ENCODE measurements at places on chromosomes 16 and 17.

DNA sequence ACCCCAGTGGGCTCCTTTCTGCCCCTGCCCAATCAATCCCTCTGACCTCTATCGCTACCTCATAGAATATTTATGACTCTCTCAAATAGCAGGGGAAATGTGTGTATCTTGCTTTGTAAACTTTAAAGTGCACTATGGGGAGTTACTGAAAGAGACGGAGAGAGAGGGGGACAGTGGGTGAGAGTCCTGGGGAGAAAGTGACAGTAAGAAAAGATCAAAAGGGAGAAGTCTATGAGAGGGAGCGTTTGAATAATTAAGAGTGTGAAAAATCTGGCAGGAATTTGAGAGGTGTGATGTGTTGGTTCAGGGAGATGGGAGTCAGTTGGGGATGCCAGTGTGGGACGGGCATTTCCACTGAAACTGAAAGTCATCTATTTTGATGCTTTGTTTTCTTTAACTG is 32.6 kb downstream of the USP43 start:
- no peak for DNase-seq

DNA sequence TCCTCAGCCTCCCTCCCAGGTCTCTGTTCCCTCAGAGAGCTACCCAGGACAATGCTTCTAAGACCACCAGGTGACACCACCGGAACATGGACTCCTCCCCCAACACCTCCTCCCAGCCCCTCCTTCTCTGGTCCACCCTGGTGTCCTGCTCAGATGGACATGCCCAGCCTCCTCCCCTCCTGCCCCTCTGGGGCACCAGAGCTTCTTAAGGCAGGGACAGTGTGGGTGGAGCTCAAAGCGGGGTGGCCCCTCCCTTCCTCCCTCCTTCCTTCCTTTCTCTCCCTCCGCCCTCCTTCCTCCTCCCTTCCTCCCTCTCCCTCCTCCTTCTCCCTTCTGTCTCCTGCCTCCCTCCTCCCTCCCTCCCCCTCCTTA is 22.7 kb downstream of the TRPV3 start:
- DNase-seq, result no peak

GRCh38 chr16:65831903-65832666 is 534.4 kb upstream of the CDH5 start:
- DNase-seq, result no peak

- DNase-seq, result no peak
Observed at GRCh38 chr16:9112844-9113186, 21.4 kb downstream of the HAPSTR1 start.

DNA sequence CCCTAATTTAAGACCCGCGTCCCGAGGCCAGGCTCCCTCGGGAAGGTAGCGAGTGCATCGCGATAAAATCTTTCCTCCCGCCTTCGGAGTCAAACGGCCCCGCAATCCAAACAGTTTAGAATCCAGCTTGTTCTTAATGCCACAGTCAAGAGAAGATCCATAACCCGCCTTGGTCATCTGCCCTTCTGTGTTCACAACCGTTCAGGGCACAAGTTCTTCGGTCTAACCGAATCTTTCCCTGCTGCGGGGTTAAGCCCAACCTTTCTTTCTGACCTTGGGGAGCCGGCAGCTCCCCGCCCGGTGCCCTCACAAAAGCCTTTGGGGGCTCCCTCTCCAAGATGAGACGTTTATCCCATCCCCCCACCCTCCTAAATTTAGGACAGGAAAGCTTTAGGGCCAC is 30.3 kb downstream of the CPSF4L start:
- DNase-seq, result no peak

DNA sequence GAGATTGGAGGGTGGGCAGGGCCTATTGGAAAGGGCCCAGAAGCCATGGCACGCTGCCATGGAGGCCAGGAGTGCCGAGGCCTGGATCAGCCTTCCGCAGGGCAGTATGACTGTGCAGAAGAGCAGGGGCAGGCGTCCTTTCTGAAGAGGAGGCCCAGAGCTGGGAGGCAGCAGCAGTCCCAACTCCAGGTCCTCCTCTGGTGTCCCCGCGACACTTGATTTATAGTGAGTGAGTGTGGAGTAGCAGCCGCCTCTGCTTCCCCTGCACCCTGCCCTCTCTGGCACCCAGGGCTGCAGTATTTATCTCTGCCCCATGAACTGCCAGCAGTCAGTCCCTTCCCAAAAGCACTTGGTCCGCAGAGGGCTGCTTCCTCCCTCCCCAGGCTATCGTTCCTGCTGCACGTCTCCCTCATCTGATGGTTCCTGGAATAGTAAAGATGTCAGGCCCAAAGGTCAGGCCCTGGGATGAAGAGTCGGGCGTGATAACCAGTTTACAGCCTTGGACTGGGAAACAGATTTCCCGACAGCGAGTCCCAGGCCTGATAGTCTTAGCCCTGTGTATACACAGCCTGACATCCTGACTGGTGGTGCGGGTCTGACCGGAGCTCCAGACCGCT is 32.9 kb downstream of the PGS1 start:
- DNase-seq, result no peak

DNA sequence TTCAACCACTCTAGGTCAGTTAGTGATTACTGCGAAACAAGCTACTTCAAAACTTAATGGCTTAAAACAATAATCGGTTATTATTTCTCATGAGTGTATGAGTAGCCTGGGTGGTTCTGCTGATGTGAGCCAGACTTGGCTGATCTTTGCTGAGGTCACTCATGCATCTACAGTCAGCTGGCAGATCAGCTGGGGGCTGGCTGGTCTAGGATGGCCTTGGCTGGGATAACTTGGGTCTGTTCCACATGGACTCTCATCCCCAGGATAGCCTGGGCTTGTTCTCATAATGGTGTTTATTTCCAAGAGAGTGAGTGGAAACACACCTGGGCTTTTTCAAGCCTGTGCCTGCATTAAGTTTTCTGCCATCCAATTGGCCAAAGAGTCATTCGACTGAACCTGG is 13.0 kb downstream of the CCDC182 start:
- DNase-seq, result no peak

GRCh38 chr16:311725-312124 is 28.8 kb downstream of the PDIA2 start:
- no peak for DNase-seq

DNA sequence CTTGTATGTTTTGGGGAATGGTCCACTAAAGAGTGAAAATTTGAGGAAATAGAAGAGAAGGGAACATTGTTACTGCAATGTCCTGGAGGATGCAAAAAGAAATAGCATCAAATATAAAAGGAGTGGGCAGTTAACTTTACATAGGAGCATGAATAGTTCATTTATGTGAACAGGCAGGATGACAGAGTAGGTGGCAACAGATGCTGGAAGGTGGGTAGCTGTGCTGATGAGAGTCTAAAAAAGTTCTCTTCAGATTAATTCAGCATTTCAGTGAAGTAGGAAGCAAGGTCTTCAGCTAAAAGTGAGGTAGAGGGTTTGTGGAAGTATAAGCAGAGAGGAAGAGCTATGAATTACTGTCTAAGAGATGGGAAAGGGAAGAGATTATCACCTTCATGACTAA is 276.5 kb downstream of the KIF2B start:
- no peak for DNase-seq

DNA sequence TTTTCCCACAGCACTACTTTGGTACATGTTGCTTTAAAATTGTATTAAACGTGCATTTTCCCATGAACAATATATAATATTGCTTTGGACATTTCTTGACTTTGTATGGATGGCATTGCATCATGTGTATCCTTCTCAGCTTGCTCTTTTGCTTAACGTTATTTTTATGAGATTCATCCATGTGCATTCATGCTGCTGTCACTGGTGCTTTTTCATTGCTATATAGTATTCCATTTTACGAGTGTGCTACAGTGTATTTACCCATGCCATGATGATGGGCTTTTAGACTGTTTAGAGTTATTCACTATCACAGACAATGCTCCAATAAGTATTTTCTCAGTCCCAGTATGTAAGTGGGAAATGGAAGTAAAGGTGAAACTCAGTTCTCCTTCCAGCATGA is 195.2 kb upstream of the COX10 start:
- no peak for DNase-seq

- no peak for DNase-seq
Observed at GRCh38 chr17:66425756-66426396, 123.5 kb downstream of the PRKCA start.

DNA sequence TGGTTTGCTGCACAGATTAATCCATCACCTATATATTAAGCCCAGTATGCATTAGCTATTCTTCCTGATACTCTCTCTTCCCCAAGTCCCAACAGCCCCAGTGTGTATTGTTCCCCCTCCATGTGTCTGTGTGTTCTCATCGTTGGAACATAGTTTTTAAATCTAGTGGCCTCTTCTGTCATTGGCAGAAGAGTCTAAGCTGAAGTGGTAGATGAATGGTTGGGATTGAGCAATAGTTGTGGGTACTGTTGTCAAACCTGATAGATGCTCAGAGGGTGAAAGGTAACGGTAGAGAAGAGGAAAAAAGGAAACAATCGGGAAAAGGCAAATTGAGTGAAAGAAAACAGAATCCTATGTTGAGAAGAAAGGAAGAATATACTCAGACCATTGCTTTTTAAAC is 29.9 kb downstream of the MAP3K3 start:
- DNase-seq, result no peak

DNA sequence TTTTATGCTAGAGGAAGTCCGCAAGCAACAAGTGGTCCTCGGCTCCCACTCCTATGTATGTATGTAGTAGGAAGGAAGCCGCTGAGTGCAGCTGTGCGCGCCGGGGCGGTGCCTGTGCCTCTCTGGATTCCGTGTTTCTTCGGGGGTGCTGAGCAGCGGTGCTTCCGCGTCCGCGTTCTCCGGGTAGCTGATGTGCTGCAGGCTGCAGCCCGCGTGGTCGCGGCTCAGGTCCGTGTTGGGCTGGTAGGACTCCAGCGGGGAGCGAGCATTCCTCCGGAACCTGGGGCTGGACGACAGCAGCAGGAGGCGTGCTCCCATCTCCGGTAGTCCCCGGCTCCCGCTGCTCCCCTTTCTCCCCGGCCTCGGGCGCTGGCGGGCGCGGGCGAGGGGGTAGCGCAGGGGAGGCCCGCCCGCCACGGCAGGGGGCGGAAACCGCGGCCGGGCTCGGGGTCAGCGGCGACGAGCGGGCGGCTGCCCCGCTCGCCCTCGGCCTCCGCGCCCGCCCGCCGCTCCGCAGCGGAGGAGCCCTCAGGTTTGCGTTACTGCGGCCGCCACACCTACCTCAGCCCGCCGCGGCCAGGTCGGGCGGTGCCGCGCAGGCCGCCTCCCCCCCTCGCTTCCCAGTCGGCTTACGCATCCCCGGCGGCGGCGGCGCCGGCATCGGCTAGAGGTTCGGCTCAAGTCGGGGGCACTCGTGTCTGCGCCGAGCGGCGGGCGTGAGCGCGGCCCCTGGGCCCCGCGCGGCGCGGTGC is 487 bp downstream of the C17orf67 start:
- peak; percentile 74 for DNase-seq

- DNase-seq, result no peak
Observed at GRCh38 chr17:16971458-16972338, at the start of gene TNFRSF13B. Gene TNFRSF13B, minus strand, starts transcription at chr17:16972118. Its CDS starts 43 bp downstream, at chr17:16972075.

GRCh38 chr16:70779361-70779760 is 21.6 kb downstream of the VAC14 start:
- DNase-seq, result no peak

DNA sequence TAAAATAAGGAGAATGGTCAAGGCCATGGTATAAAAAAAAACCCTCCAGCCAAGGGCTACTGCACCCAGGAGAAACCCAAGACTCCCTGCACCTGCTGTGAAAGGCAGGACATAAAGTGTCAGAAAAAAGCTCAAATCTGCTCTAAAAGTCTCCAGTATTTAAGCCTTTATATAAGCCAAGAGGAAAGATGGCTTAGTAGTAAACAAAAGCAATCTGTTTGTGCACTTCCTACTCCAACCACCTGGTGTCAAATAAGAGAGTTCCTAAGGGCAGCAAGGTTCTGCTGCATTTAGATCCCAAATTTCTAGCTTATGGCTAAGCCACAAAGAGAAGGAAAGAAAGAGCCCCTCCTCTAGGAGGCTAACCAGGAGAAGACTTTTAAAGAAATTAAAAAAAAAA is 20.6 kb downstream of the ACSM1 start:
- no peak for DNase-seq

GRCh38 chr17:2485543-2485942 is 26.1 kb downstream of the METTL16 start:
- DNase-seq, result no peak

GRCh38 chr16:83046664-83047063 is 419.9 kb downstream of the CDH13 start:
- DNase-seq, result no peak

DNA sequence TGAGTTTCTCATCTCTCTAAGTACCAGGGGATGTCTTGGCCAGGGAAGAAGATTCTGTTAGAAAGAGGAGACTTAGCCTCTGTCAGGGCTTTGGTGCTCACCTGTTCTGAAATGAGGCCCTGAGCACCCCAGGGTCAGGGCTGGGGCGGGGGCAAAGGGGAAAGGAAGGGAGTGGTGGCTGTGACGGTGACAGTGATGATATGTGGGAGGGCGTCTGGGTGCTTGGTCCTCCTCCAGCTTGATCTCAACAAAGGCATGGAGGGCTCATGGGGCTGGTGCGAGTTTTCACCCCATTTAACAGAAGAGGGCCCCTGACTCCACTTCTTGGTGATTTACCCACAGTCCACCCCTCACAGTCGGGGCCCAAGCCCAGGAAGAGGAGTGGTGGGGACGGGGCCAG is 15.1 kb downstream of the SOX8 start:
- no peak for DNase-seq

DNA sequence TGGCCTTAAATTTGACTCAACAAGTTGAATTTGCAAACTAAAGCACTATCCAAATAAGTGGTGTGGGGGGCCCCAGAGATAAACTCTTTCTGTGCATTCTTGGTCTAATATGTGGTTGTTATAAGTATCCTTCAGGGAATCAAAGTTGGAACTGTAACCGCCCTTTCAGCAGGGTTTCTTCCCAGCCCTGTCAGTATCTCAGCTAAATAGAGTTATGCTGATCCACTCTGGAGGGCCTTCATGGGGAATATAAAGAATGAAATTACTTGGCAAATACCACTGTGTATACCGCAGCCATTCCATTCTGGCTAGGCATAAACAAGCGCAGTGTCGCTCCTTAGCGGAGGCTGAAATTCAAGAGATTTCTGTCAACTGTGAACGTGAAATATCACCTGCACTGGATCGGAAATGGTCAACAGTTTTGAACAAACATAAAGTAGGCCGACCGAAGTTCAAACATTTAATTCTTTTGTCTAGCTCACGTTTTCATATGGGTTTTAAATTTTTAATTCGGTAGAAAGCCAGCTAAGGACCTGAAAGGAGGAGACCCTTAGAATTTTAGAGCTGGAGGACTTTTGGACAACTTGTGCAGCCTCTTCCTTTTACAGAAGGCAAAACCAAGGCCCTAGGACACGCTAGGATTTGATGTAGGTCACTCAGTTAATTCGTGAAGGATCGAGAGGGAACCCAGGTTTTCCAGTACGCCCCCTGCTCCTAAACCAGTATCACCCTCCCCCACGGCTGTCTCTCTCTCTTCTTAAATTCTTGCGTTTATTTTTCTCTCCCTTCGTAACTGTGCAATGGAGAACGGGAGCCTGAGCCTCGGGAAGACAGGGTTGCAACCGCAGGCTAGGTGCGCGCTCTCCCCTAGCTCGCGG is 74.7 kb downstream of the CHD9 start:
- DNase-seq, result no peak

DNA sequence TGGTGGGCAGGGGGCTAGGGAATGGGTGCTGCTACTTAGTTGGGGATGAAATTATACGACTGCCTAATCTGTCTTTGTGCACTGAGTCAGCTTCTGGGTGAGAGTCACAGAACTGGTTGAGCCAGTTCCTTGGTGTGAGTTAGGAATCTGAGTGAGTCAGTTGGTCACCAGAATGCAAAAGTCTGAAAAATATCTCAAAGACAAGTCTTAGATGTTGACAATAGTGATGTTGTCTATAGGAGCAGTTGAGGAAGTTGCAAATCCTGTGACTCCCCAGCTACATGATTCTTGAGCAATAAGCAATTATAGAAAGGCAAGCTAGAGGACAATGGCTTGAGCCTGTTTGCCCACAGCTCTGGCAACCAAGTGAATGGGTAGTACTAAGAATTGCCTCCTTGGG is 399.2 kb downstream of the CNTNAP4 start:
- DNase-seq, result no peak

GRCh38 chr16:15457958-15458357 is 23.6 kb downstream of the BMERB1 start:
- DNase-seq, result no peak
